ENCODE measurements at places on chromosomes 6 and 20.

- DNase-seq = no peak
Observed at GRCh38 chr6:125020385-125020784, 58.1 kb downstream of the RNF217 start.

GRCh38 chr20:41426086-41426830 is 59.6 kb upstream of the EMILIN3 start:
- DNase-seq = no peak

DNA sequence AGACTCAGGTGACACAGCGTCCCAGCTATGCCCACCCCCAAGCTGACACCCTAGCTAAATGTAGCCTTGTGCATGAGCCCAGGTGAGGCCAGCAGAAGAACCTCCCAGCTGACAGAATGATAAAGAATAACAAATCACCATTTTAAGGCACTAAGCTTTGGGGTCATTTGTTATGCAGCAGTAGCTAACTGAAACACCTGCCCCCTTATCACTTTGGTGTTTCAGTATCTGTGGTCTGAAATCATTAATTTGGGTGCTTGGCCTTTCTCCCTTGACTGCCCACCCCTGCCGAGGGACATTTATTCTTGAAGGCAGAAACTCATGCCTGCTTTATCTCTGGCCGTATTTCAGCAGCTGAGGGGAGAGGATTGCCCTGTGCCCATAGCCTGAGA is 30.0 kb downstream of the DACT2 start:
- no peak for DNase-seq

- DNase-seq = no peak
Observed at GRCh38 chr6:82176616-82177015, 70.9 kb downstream of the IBTK start.

DNA sequence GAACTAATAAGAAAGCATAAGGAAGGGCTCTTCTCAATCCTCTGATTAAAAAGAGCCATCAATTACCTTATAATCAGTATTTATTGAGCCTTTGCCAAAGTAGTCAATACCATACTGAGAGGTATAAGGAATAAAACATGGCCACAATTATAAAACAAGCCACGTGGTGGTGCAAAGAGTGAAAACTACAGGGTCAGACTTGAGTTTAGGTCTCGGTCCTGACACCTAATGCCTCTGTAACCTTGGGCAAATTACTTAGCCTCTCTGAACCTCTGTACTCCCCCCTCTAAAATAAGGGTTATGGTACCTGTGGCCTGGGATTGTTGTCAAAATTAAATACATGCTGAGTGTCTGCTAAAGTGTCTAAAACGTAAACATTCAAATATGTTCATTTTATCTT is 11.8 kb downstream of the TRIM10 start:
- DNase-seq = no peak

GRCh38 chr6:125700581-125701353 is 48.7 kb upstream of the HEY2 start:
- DNase-seq = no peak

DNA sequence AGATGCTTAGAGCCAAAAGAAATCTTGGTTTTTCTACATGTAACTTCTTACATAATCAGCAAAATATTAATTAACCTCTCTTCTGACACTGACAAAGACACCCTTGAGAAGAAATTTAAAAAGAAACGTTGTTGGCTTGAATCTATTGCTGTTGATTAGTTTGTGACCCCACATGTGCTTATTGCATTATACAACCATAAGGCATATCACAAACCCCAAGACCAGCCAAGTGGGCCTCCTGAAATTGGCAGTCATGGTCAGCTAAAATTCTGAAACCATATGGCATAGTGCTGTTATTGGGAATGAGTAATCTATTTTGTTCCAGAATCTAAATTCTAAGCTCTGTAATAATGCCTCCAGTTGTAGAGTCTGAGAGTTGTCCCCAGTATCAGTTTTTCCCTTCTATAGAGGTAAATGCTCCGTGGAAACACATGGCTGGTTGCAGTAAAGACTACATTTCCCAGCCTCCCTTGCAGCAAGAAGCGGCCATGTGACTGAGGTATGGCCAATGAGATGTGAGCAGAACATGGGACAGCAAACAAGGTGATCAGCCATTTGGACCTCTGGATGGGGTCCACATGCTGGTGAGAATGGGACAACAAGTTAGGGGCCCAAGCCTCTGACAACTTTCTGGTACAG is 42.3 kb upstream of the PTPN1 start:
- DNase-seq = peak; percentile 28

DNA sequence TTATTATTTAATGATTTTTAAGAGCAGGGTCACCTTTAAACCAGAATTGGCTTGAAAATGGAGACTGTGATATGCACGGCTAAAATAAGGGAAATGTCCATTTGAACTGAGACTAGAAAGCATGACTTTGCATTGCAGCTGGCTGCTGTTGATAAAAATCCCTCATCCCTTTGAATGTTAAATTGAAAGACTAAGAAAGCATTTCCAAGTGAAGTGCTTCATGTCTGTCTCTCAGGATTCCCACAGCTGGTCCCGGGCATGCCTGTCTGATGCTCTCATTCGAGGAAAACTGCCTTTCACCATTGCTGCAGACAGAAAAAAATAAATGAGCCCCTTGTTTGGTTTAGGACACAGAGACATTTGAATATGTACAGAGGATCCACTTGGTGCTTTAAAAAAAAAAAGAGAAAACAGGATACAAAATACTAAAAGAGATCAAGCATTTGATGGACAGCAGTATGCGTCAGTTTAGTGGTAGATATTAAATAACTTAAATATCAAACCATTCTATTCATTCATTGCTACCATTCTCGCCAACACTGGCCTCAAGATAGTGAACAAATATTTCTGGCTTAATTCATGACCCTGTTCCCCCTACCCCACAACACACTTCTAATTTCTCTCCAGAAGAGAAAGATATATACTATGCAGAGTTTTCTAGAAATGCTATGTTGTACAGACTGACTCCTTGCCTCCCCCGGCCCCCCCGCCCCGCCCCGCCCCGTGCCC is 55.0 kb downstream of the TBC1D7 start:
- no peak for DNase-seq

DNA sequence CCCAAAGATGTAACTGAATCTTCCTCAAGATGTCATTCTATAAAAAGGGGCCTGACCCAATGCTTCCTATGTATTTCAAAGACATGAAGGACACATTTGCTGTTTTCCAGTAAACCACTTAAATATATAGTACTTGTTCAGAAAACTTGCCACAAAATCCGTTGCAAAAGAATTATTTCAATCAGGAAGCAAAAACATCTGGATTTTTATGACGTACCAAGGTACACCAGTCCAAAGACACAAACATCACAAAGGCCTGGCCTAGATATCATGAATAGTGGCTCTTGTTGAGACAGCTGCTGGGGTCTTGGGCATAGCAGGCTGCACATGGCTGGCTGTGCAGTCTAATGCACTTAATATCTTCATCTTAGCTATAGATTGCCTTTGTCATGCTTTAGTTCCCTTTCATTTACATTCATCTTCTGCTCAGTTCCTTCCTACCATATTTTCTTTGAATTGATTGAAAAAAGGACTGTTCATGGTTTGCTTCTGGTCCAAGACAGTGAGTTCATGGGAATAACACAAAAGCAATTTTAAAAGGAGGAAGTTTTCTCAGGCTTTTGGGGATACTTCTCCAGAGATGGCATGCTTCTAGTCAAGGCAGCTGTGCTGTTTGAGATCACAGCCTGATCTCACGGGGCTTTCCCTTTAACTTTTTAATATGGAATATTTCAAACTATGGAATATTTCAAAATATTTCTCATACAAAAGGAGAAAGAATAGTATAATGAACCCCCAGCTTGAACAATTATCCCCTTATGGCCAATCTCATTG is 44.5 kb downstream of the MYLIP start:
- DNase-seq = no peak

DNA sequence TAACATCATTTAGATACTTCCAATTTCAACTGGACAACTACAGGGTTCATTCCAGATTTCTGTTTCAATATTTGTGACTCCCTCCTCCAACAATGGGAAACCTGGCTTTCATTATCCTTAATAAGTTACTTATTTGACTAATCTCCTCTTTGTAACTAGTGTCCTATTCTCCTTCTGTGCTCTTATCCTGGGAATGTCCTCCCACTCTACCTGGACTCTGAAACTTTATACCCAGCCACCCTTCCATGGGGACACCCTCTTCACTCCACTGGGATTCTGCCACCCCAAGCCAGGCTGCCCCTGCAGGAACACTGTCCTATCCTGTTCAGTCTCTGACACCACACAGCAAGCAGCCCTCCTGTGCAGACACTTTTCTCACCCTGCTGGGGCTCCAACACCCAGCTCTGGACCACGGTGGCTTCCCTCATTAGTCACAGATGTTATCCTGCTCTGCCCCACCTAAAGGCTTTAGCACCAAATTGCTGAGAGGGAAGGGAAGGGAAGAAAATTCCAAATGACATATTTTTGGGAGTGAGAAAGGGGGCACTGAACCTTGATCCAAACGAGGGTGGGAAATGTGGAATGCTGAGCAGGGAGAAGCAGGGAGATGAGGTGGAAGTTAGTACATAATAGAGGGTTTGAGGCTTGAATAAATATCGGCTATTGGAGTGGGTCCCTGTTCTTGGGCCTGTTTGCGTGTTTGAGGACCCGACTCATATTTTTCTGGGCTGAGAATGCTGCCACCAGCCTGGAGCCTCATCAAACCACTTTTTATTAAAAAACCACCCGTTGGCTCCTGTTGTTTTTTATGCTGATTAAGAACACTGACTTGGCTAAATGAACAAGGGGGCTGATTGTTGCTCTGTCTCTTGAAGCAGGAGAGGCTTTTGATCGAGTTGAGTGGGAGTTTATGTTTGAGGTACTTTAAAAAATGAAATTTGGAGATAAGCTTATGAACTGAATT is 54.0 kb upstream of the AKIRIN2 start:
- DNase-seq = peak; percentile 52
